ENCODE measurements at places on chromosomes 1 and 21.

DNA sequence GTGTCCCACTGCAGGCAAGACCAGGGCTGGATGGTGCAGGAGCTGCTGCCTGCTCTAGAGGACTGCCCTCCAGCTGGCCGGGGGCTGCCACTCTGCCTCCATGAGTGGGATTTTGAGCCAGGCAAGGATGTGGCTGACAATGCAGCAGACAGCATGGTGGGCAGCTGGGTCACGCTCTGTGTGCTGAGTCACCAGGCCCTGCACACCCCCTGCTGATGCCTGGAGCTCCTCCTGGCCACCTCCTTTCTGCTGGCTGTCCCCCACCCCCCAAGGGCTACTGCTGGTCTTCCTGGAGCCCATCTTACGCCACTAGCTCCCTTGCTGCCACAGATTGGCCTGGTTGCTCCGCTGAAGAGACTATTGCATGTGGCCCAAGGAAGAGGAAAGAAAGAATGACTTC, 3.9 kb upstream of the ZSCAN20 start:
- no peak for DNase-seq

GRCh38 chr1:60864722-60865121, 217.6 kb upstream of the NFIA start:
- DNase-seq, result no peak

DNA sequence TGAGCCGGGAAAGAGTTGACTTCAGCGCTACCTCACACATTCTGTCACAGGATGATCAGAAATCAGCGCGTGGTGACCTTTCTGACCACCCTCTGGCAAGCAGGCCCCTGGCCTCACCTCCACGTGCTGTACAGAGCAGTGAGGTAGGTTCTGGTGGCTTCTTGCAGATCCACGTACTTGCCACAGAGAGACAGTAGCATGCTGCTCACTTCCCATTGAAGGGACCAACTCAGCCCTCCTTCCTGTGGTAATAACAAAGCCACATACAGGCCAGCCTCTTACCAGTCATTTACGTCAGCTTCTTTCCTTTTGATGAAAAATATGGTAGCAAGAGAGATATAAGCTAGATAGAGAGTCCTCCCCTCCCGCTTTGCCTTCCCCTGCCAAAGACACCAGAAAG, 200.7 kb downstream of the CHRM3 start:
- DNase-seq, result no peak

DNA sequence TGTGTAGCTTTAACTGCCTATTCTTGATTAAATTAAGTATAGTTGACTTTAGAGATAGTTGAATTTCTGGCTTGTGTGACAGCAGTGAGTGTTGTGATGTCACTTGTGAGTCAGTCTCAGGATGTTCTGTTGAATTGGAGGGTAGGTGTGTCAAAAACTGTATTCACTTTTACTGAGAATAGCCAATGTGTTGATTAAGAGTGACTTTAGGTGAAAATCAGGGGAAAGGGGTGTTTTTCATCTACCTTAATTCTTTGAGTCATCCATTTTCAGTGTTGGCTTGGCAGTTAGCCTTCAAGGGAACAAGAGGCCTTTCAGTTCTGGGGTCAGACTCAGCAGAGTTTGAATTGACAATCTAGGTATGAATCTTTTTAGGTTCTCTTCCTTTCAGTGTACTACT, 75.9 kb downstream of the CDC14A start:
- no peak for DNase-seq

- no peak for DNase-seq
Measured at GRCh38 chr1:109290137-109290536, 7.2 kb upstream of the PSRC1 start.

Measured in amniotic epithelial cell (primary cell).